ENCODE measurements at places on chromosomes 6 and 20. TPM values are rescaled to one million over a fixed set of nuclear protein-coding genes. Genes with fewer than 3 reads are reported as not detected.

The PLAGL2 gene
- total RNA-seq = 6.4 TPM

The TGM3 gene
- total RNA-seq = 16.6 TPM

The RAD21L1 gene
- total RNA-seq = not detected

The ZNF512B gene
- 9.7 TPM for total RNA-seq

The SLC25A27 gene
- total RNA-seq = 20.7 TPM

The SYTL3 gene
- 2.7 TPM for total RNA-seq

The MPC1 gene
- total RNA-seq = 55.9 TPM

The GSTA3 gene
- 0.39 TPM for total RNA-seq

The CHRNA4 gene
- total RNA-seq = 0.20 TPM

The SLC16A10 gene
- total RNA-seq = 8.6 TPM

The DZANK1 gene
- 1.7 TPM for total RNA-seq

The IFNGR1 gene
- 112 TPM for total RNA-seq

The CGA gene
- 32.0 TPM for total RNA-seq

The TREM2 gene
- total RNA-seq = 0.59 TPM

The EFCAB8 gene
- not detected for total RNA-seq

The HLA-DOA gene
- total RNA-seq = 2.3 TPM

The KHDC1L gene
- 0.39 TPM for total RNA-seq

The OOEP gene
- not detected for total RNA-seq

The PKIB gene
- 4.4 TPM for total RNA-seq

The MATN4 gene
- 0.99 TPM for total RNA-seq

The GPX5 gene
- total RNA-seq = not detected

The RIPPLY2 gene
- not detected for total RNA-seq

The PTK7 gene
- total RNA-seq = 121 TPM

The SAMD5 gene
- 28.9 TPM for total RNA-seq

The RRAGD gene
- 13.9 TPM for total RNA-seq

The CYP24A1 gene
- 1.3 TPM for total RNA-seq

The EIF6 gene
- 69.6 TPM for total RNA-seq

The SLC13A3 gene
- 1.8 TPM for total RNA-seq

The FOXQ1 gene
- total RNA-seq = 2.2 TPM

The MAS1 gene
- total RNA-seq = under 0.01 TPM

The KCNQ5 gene
- total RNA-seq = 0.39 TPM

The RFX6 gene
- not detected for total RNA-seq

The BPIFB1 gene
- total RNA-seq = not detected

The HLA-DRB5 gene
- total RNA-seq = 0.79 TPM

The ID1 gene
- total RNA-seq = 130 TPM

The RSPH4A gene
- 0.49 TPM for total RNA-seq

The VNN1 gene
- total RNA-seq = 0.89 TPM
